ENCODE measurements at places on chromosomes 1 and 21. TPM values are rescaled to one million over a fixed set of nuclear protein-coding genes. Genes with fewer than 3 reads are reported as not detected.

Gene FCER1A
- polyA plus RNA-seq, result not detected

Gene LAMB3
- 1,283 TPM for polyA plus RNA-seq

Gene OVAAL
- polyA plus RNA-seq, result 0.03 TPM

Gene CFAP126
- polyA plus RNA-seq, result not detected

Gene GMEB1
- 8.2 TPM for polyA plus RNA-seq

Gene KCNN3
- 0.03 TPM for polyA plus RNA-seq

Gene ZMYM4
- 17.0 TPM for polyA plus RNA-seq

Gene CR1L
- polyA plus RNA-seq, result not detected

Gene AIRE
- polyA plus RNA-seq, result not detected

Gene SLAMF7
- polyA plus RNA-seq, result 3.0 TPM

Gene SERTAD4
- polyA plus RNA-seq, result 4.1 TPM

Gene OR10R2
- polyA plus RNA-seq, result not detected

Gene RGS4
- polyA plus RNA-seq, result 0.08 TPM

Gene CR1
- 0.01 TPM for polyA plus RNA-seq

Gene AKR7A3
- polyA plus RNA-seq, result 0.16 TPM

Gene ADAM30
- not detected for polyA plus RNA-seq

Gene SPRR2A
- 0.42 TPM for polyA plus RNA-seq

Gene PCBP3
- polyA plus RNA-seq, result 0.05 TPM

Gene OSCP1
- 6.4 TPM for polyA plus RNA-seq

Gene MRPL37
- polyA plus RNA-seq, result 37.5 TPM

Gene FYB2
- not detected for polyA plus RNA-seq

Gene CTSE
- polyA plus RNA-seq, result 1.0 TPM

Gene FCRL2
- polyA plus RNA-seq, result not detected

Gene ADORA3
- polyA plus RNA-seq, result not detected

Gene LRRN2
- polyA plus RNA-seq, result not detected

Gene FAM72D
- polyA plus RNA-seq, result 2.5 TPM

Gene PSRC1
- polyA plus RNA-seq, result 25.7 TPM

Gene FAM151A
- polyA plus RNA-seq, result 0.10 TPM

Gene OR6K3
- polyA plus RNA-seq, result not detected

Gene MLLT11
- 11.1 TPM for polyA plus RNA-seq

Gene KIF26B
- polyA plus RNA-seq, result 0.20 TPM

Gene TENT5C
- polyA plus RNA-seq, result 0.11 TPM

Gene RIMS3
- polyA plus RNA-seq, result 3.0 TPM

Gene LY9
- not detected for polyA plus RNA-seq

Gene NHLH1
- polyA plus RNA-seq, result 0.10 TPM

Gene C2CD4D
- polyA plus RNA-seq, result 0.19 TPM

Gene ALDH9A1
- 58.8 TPM for polyA plus RNA-seq

Gene PRPF38B
- polyA plus RNA-seq, result 20.6 TPM

Gene EDEM3
- polyA plus RNA-seq, result 17.3 TPM

Gene AADACL4
- not detected for polyA plus RNA-seq

Gene ANKRD45
- not detected for polyA plus RNA-seq

Gene MOB3C
- 9.8 TPM for polyA plus RNA-seq

Gene COL24A1
- polyA plus RNA-seq, result not detected

Gene HAPLN2
- polyA plus RNA-seq, result not detected

Gene ASAP3
- polyA plus RNA-seq, result 11.1 TPM

Gene KCNK2
- polyA plus RNA-seq, result 0.05 TPM

Gene OR10J1
- not detected for polyA plus RNA-seq

Gene RERE
- 2.1 TPM for polyA plus RNA-seq

Gene GBP6
- 4.6 TPM for polyA plus RNA-seq

Gene SLC30A2
- polyA plus RNA-seq, result not detected

Gene GABPA
- 6.6 TPM for polyA plus RNA-seq

Gene FHAD1
- 0.03 TPM for polyA plus RNA-seq

Gene NSUN4
- polyA plus RNA-seq, result 24.5 TPM

Gene OR2T1
- not detected for polyA plus RNA-seq

Gene FMO4
- polyA plus RNA-seq, result 1.8 TPM

Measured in mammary epithelial cell (primary cell).